G401 (cell line): ENCODE measurements at places on chromosomes 1 and 21.

GRCh38 chr1:246789454-246790339 is 65.5 kb downstream of the SCCPDH start:
- DNase-seq, result no peak

- DNase-seq, result no peak
These were observed 164.3 kb downstream of the KIF26B start for GRCh38 chr1:245319094-245319493.

- no peak for DNase-seq
These were observed 269.5 kb downstream of the HHAT start for GRCh38 chr1:210598135-210598652.

DNA sequence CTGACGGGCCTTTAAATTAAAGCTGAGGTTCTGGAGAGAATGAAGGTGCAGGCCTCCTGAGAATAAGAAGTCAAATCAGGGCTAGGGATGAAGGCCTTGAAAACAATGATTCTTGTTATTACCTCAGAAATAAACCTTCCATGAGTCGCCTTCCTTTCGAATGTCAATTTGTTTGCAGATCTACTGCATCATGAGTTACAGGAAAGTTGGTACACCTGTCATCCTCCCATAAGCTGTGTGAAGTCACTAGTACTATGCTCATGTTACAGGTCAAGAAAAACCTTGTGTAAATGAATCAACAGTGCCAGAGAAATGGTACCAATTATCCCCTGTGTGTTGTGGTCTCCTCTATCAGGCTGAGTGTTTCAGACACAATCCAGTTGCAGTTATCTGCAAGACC is 281.2 kb upstream of the PLXNA2 start:
- DNase-seq, result no peak

DNA sequence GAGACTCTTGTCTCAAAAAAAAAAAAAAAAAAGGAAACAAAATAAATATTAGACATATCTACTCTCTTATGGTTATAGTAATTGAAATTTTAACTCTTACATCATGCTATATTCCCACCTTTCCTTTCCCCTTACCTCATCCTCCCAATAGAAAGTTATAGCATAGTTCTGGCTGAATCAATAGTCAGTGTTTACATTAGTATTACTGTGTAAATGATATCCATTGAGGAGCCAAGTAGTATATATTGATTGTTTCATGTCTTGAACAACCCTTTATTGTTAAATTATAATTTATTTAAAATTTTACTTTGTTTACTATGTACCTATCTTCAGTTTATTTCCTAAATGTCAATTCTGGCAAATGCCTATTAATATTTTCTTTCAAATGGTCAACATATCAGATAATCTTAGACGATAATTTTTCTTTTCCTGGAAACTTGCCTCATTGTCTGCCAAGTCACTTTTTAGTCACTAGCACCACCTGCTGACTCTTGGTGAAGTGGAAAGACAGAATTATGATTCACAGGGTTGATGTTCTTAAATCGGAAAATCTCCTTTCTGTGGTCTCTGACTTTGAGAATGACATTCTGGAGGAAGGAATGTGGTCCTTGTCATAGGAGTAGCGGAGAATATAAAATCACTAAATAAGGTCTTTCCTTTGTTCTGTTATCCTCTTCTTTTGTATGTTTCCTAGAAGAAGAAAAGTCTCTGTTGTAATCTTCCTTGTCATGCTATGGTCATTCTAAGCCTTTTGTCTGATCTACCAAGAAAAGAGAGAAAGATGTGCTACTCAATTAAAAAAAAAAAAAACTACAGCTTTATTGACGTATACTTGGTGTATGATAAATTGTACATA is 8.6 kb downstream of the HJV start:
- peak; percentile 75 for DNase-seq

- DNase-seq, result no peak
These were observed at the start of gene HAPLN2 for GRCh38 chr1:156618853-156619581. HAPLN2 (plus strand) TSS chr1:156619415; CDS start chr1:156623491, 4,076 bp downstream.

DNA sequence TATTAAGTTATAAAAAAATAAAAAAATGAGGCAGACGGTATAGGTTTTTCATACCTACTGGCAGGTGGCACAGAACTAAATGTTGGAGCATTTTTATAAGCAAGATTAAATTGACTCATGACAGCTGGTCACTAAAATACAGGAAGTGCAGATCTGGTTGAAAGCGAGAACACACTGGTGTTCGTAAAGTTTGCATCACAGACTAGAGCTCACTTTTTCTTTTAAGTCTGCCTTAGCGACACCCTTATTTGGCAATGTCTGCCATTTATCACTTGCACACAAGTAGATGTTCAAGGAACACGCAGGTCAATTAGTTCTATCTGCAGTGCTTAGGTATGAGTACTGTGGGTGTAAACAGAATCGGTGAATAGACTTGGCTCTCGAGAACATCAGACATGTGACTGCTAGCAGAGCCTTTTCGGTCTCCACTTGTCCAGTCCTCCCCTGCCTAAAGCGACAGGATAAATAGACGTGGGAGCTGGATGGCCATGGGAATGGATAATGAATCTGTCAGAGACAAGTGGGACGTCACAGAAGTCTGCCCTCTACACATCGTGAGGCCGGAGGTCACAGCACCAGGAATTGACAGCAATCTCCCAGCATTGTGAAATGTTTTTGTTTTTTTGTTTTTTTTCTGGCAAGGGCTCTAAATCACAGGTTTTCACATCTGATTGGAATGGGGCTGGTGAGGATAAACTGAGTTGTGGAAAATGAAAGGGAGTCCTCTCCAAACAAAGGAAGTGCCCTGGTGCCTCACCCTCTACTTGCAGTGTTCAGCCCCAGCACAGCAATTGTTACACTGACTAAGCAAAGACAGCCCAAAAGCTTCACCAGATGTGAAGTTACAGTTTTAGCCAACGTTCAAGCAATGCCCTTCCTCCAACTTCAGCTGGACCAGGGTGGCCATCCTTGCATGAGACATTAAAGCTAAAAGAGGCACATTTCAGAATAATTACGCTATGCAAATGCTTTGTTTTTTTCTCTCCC is 248.9 kb downstream of the NTNG1 start:
- no peak for DNase-seq

GRCh38 chr1:26839339-26839722 is 12.8 kb downstream of the ZDHHC18 start:
- DNase-seq, result no peak

GRCh38 chr1:65793359-65793732 is 651 bp downstream of the PDE4B start:
- peak; percentile 45 for DNase-seq

DNA sequence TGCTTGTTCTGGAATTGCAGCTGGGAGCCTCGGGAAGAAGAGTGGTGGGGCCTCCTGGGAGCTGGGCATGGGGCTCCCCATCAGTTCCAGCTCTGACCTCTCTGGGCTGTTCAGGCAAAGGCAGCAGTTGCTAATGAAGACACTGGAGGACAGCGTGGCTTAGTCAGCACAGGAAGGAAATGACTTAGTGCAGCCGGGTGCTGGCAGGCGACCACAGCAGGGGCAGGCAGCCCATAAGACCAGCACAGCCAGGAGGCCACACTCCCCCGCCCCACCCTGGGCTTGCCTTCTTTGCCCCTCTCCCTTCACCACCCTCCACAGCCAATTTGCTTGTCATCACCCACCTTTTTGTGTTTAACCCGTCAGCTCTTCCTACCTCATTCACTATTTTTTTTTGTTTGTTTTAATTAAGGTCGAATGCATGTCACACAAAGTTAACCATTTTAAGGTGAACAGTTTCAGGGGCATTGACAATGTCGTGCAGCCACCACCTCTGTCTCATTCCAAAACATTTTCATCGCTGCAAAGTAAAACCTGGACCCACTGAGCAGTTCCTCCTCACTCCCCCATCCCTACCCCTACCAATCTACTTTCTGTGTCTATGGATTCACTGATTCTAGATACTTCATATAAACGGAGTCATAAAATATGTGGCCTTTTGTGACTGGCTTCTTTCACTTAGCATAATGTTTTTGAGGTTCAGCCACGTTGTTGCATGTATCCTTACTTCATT is 10.9 kb downstream of the OLIG2 start:
- DNase-seq, result no peak

GRCh38 chr1:92909321-92909720 is 51.9 kb downstream of the DIPK1A start:
- peak; percentile 40 for DNase-seq

DNA sequence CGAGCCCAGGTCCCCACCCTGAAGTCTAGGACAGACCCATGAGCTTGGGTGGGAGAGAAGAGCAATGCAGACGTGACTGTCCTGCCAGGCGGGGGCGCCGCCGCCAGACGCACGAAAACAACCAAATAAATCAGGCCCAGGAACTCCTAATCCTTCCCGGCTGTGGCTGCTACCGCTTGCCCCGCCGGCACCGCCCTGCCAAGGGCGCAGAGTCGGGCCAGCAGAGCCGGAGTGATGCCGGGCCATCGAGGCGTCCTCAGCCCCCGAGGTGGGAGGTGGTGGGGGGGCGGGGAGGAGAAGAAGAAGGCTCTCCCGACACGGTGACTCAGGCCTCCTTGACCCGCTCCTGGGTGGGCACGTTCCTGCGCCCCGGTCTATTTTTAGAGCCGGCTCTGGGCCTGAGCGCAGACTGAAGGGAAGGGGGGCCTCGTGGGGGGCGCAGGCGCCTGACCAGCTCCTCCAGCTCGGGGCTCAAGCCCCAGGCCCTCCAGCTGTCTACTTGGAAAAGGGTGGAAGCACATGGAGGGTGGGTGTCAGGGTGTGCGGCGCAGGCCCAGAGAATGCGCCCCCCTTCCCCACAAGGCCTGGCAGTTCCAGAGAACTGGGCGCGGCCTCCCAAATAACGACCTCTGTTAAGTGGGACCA is 10.7 kb upstream of the COL16A1 start:
- peak; percentile 81 for DNase-seq

- DNase-seq, result no peak
These were observed 124.4 kb downstream of the SPATA46 start for GRCh38 chr1:162252214-162252613.

- no peak for DNase-seq
These were observed 29.0 kb upstream of the KHDRBS1 start for GRCh38 chr1:31984419-31985347.
